Stimulated activated CD8-positive, alpha-beta memory T cell treated with anti-CD3 and anti-CD28 coated beads, Interleukin-7, amount 100 ng/mL, for 48 hours (primary cell): ENCODE measurements at places on chromosomes 7 and 10.

GRCh38 chr10:48978318-48978717 is 38.7 kb upstream of the LRRC18 start:
- no peak for DNase-seq

DNA sequence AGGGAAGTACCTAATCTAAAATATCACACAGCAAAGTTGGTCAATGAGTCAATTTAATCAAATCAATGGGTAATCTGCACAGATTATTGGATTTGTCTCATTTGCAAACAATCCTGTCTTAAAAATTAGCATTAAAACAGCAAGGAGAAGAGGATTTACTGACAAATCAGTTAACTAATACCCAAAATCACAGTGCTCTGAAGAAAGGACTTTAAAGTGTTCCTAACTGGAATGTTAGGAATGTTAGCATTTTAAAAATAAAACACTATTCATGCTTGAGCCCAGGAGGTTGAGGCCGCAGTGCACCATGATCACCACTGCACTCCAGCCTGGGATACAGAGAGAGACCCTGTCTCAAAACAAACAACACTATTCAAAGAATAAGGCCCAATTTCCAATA is 83.1 kb downstream of the CHCHD3 start:
- no peak for DNase-seq

- no peak for DNase-seq
Measured at GRCh38 chr10:65571011-65571570, 1354.7 kb upstream of the LRRTM3 start.

DNA sequence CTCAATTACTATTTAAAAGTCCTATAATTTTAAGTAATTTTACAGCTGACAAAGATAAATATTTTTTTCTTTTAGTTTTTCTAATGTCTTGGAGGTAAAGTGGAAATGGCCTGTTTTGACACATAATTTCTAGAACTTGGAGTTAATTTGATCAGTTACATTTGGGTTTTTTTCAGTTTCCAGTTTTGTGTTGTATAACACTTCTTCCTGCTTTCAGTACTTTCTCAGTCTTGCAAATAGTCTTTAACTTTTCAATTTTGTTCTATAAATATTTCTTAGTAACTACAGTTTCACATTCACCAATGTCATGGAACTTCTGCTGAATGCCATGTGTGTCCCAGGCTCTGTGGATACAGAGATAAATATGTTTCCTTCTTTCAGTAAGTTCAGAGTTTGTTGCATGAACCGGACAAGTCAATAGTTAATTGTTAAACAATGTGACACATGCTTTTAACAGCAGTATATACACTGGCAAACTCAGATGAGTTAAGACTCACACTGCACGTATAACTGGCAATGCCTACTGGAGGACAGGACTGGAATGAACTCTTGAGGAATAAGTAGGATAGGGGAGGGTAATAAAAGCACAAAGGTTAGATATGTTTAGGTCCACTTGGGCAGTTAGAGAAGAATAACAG is 4.6 kb downstream of the SHOC2 start:
- no peak for DNase-seq
